ENCODE measurements at places on chromosomes 3 and 15.

GRCh38 chr3:23431764-23432163, 228.6 kb downstream of the UBE2E2 start:
- DNase-seq, result no peak

DNA sequence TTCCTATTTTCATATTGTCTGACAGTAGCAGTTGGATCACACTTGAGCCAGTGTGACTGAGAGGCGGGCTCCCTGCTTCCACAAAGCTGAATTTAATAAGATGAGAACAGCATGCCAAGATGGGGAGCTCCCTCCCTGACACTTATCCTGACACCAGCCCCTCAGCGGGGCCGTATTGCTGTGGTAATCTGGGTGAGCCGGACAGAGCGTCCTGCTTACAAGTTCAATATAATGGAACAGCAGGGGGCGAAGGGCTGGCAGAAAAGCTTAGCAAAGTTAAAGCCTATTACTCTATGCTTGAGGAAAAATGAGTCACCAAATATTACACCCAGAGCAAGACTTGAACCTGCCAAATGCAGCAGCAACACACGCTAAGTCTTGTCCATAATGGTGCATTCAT, 163.8 kb upstream of the CMC1 start:
- DNase-seq, result no peak

- peak; percentile 90 for DNase-seq
Observed at GRCh38 chr3:8869613-8870012, 93.7 kb downstream of the RAD18 start.

- DNase-seq, result no peak
Observed at GRCh38 chr3:85631070-85631469, 672.3 kb downstream of the CADM2 start.

DNA sequence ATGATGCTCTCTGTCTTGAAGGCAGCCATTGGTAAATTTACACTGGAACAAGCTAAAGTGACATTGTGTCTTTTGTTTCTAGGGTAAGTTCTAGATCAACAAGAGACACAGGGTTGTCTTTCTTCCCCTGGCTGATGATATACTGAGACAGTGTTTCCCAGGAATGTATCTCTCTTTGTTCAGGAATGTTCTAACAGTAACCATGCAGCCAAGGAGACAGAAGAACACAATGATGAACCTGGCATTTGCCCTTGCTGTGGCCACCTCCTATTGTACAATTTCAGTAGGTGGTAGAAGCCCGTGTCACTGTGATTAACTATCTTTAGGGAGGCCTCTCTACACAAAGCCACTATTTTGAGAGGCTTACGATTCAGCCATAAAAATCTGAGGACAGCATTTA, 130.7 kb downstream of the LRTM1 start:
- no peak for DNase-seq

GRCh38 chr15:57286446-57287122, 89.7 kb upstream of the CGNL1 start:
- no peak for DNase-seq

DNA sequence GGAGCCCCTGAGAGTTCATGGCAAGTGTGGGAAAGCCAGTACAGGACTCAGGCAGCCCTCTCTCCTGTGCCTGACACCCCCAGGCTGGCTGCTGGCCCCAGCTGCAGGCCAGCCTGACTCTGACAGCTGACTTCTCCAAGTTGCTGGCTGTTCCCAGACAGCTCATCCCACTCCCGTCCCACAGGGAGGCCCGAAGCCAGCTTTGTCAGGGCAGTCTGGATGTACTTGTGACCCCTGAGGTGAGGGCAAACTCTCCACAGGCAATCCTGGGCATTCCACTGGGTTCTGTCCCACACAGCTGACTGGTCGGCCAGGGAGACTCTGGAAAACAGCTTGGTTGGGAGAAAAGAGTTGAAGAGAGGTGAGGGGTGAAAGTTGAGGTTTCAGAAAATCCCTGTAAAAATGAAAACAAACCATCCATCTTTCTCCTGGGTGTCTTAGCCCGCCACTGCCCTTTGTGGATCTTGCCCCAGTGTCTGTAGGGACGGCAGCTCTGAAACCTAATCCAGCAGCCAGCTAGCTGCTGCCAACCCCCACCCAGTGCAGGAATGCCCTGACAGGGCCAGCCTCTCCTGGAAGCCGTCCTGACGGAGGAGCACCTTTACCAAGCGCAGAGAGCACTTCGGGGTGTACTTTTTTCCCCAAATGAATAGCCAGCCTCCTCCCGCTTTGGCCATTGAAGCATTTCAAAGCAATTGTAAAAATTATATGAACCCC, 87.9 kb downstream of the DNAJB8 start:
- DNase-seq, result no peak

DNA sequence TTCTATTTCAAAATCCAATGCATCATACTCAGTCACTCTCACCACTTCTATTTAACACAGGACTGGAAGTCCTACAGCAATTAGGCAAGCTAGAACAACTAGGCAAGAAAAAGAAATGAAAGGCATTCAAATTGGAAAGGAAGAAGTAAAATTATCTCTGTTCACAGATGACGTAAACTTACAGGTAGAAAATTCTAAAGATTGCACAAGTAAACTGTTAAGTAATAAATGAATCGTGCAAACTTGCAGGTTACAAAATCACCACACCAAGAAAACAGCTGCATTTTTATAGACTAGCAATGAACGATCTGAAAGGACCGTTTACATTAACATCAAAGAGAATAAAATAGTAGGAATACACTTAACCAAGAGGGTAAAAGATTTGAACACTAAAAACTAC, 36.2 kb downstream of the CHST2 start:
- no peak for DNase-seq

DNA sequence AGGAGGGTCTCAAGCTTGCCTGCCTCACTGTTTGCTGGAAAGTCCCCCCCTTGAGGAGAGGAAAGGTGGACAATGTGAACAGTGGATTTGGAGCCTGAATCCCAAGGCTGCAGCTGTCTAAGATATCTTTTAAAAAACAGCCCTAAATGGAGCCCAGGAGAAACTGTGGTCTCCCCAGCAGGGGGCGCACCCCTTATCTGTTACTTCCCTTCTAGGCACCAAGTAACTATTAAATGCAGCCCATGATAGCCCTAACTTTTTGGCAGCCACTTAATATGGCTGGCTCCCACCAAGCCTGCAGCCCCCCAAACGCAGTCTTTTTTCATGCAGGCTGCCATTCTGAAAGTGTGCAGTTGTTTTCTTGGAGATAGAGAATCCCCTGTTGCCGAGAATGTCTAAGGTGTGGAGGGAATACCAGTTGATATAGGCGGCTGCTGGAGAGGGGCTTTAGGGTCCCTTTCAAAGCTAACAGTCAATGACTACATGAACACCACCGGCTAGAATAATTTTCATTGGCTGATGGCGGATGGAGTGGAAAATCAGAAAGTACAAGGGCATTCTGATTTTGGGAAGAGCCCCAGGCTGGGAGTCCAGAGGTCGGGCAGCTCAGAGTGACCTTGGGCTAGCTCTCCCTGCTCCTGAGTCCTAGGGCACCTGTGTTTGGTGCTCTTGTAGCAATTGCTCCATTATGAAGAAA, 1.3 kb downstream of the RHCG start:
- DNase-seq, result no peak

DNA sequence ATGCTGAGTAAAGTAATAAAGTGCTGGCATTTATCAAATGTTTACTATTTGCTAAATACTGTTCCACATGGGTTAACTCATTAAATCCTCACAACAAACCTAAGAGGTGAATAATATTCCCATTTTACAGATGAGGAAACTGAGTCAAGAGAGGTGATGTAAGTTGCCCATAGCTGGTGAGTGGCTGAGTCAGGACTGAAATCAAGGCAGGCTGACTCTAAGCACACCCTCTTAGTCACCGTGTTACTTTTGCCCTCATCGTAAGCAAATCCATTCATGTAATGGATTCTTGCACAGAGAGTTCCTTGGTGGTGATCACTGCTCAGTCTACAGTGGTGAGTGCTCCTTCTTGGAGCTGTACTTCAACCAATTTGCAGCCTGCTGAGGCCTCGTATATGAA, 28.9 kb upstream of the PTX3 start:
- no peak for DNase-seq

- no peak for DNase-seq
Observed at GRCh38 chr3:135920275-135920674, 45.3 kb upstream of the PPP2R3A start.

- DNase-seq, result no peak
Observed at GRCh38 chr15:42101861-42102260, 7.5 kb upstream of the PLA2G4D start.

DNA sequence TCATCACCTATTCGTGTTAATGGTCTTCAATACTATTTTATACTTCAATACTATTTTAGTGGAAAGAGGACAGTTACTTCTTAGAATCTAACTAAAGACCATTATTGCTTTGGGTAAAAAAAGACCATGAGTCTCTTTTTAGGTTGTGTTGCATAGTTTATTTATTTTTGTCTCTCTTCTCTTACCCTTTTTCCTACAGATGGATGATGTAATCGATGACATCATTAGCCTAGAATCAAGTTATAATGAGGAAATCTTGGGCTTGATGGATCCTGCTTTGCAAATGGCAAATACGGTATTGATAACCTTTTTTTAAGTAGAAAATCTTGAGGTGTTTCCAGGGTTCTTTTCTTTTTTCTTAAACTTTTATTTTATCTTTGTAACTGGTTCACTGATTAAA, 58.5 kb upstream of the SAMMSON start:
- no peak for DNase-seq

GRCh38 chr3:43613976-43614375, 7.8 kb downstream of the ANO10 start:
- DNase-seq, result no peak

DNA sequence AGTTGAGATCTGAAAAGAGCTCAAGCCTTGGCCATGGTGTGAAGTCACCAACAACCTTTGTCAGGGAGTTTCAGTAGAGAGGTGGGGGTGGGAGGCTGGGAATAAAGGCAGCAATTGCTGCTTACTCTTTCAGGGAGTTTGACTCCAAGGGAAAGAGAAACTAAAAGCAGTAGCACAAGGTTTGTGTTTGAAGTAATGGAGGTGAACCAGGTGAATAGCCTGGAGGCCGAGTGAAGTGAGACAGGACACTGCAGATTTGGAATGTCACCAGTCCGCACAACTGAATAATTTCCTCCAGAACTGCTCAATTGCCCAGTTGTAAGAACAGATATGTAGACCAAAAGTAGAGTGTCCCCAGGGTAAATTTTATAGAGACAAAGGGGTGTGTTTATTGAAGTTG, 44.1 kb downstream of the CD86 start:
- no peak for DNase-seq

GRCh38 chr3:42684632-42685362, 540 bp upstream of the KLHL40 start:
- DNase-seq, result no peak

DNA sequence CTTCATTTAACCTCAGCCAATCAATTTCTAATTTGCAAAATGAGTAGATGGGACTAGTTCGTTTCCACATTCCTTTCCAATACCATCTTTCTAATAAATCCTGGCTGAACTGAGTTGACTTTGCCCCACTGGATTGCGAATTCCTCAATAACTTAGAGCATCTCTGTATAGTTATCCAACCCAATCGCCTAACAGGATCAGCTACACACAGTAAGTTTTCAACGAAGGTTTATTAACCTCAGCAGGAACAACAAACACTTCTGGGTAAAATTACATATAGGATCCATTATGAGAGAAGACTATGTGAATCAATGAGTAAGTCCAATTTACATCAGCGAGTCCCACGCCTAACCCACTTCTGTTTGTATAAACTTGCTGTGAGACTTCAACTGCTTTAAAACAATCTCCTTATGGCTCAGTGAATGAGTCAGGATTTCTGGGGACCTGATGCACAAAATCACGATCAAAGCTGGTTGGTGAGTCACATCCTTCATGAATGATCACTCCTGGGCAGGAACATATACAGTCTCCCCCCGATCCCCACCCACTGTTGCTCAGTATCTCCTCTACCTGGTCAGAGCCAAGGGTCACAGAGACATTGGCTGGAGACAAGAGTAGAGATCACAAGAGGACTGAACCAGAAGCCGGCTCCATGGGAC, 142.8 kb downstream of the EDEM1 start:
- no peak for DNase-seq
